Esophagus squamous epithelium (tissue), 5 donors: ENCODE measurements at places on chromosomes 2 and 18.

- no peak for DNase-seq
Measured at GRCh38 chr2:108423067-108423466, 25.9 kb upstream of the GCC2 start.

- DNase-seq, result no peak
Measured at GRCh38 chr2:173678186-173678585, 287.0 kb downstream of the SP3 start.

GRCh38 chr2:16900405-16901025 is 234.9 kb upstream of the CYRIA start:
- no peak for DNase-seq

DNA sequence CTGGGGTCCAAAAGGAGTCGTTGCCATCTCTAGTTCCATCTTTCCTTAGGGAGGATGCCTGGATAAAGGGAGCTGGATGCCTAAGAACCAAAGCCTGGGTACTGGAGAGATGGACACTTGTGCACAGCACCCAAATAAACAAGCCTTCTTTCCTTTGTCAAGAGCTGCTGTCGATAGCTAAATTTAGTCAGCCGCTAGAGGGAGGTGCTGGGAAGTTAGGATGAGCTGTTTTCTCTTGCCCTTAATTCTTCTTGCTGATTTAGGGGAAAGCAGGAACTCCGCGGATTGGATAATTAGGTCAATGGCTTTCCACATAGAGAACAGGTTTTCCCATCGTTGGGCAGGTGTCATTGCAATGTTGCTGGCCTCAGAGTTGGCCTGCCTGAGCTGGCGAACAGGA is 30.9 kb upstream of the SERPINB12 start:
- DNase-seq, result no peak

- DNase-seq, result no peak
Measured at GRCh38 chr18:45487581-45487980, 127.7 kb upstream of the SLC14A2 start.

- DNase-seq, result no peak
Measured at GRCh38 chr2:220669324-220669723, 902.8 kb downstream of the EPHA4 start.

- no peak for DNase-seq
Measured at GRCh38 chr2:137262594-137262993, 497.2 kb downstream of the THSD7B start.

DNA sequence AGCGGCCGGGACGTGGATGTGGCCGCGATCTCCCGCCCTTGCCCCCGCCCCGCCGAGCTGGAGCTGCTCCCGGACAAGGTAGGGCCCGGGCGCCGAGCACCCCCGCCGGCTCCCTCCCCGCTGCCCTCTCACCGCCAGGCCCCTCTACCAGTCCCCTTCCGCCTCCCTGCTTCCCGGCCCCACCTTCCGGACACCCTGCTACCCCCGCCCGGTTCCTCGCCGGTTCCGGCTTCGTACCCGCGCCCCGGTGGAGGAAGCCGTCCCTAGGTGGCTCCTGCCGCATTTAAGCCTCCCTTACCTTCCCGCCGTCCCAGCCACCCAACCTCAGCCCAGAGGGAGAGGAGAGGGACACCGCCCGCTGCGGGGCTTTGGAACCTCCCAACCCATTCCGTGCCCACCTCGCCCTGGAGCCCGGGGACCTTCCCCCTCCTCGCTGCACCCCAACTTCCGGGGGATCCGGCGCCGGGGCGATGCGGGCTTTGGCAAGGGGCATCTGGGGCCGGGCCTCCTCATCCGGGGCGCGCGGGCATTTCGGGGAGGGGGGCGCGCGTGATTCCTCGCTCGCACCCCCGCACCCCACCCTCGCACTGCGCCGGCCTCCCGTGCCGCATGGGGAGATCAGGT is 475 bp downstream of the B3GNT2 start:
- no peak for DNase-seq

DNA sequence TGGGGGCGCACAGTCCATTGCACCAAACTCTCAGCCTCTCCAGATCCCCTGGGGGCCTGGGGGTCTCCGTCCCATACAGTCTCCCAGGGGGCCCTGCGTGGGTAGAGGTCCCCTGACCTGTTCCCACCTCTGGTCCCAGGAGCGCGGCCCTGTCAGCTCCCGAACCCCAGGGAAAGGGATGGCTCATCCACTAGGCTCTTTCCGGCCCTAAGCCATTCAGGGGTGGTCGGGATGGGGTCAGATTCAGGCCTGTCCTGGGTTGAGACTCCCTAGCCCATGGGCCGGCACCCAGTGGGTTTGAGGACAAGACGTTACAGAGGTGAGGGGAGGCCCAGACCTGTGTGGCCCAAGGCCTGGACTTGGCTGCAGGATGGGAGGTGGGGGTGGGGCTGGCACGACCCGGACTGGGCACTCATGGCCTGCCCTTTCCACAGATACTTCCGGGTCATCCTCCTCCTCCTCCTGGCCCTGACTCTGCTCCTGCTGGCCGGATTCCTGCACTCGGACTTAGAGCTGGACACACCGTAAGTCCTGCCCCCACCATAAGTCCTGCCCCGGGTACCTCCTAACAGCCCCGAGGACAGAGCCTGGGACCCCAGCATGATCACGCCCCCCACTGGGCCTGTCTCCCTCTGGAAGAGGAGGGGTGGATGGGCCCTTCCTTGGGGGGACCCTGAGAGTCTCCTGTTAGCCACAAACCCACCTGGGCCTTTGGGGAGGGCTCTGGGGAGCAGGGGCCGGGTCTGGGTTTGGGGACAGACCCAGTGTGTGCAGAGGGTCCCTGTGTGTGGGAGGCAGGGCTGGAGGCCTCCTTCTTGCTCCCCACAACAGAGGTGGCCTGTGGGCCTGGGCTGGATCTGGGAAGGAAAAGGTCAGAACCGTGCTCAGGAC is 10.1 kb upstream of the NEU4 start:
- DNase-seq, result no peak

GRCh38 chr2:204487447-204488229 is 57.6 kb upstream of the PARD3B start:
- no peak for DNase-seq

DNA sequence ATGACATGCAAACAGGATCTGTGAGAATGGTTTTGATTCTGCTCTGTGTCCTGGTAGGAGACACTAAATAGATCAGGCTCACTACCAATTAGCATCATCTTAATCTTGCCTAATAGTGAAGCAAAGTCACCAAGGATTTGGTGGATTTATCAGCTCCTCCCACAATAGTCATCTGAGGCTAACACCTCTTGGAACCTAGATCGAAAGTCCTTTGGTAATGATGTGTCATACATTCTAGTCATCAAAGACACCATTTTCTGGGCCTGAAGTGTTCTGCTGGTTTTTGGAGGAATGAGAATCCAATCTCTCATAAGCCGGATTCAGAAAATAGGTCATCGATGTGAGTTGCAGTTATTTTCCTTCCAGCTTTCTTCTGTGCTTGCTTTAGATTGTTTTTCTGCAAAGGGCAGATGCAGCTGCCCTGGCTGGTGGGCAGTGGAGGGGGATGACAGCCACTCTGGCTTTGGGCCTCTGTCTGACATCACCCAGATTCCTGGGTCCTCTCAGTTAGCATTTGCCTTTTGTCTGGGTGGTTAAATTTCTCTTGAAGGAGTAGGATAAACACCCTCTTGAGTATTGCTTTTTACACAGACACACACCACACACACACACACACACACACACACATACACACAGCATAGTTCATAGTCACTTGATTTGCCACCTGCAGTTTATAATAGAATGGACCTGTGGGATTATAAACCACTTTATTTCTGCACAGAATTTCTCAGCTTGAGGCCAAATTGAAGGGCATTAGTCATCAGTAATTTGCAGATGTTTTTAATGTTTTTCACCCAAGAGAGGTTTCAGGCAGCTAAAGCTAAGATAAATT is at the start of gene MYO3B:
Gene MYO3B, plus strand, starts transcription at position 198 of the 832 bp plus-strand sequence. Its CDS starts 141 bp downstream, at position 339.
- no peak for DNase-seq

- no peak for DNase-seq
Measured at GRCh38 chr2:218536804-218537494, 31.2 kb downstream of the USP37 start.

DNA sequence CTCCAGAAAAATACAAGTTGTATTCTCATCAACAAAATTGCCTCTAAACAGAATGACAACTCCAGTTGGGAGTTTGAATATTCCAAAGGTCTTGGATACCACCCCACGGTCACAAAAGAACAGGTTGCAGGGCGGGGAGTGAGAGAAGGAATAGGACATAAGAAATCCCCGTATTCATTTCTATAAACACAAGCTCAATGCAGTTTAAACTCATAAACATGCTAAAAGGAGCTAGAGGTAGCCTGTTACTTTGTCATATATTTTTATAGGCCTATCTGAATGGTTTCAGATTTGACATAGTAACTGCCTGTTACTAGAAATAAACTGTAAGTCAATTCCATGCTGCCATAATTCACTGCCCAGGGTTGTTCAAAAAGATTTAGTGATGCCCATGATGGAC is 567.5 kb downstream of the BCL11A start:
- no peak for DNase-seq

DNA sequence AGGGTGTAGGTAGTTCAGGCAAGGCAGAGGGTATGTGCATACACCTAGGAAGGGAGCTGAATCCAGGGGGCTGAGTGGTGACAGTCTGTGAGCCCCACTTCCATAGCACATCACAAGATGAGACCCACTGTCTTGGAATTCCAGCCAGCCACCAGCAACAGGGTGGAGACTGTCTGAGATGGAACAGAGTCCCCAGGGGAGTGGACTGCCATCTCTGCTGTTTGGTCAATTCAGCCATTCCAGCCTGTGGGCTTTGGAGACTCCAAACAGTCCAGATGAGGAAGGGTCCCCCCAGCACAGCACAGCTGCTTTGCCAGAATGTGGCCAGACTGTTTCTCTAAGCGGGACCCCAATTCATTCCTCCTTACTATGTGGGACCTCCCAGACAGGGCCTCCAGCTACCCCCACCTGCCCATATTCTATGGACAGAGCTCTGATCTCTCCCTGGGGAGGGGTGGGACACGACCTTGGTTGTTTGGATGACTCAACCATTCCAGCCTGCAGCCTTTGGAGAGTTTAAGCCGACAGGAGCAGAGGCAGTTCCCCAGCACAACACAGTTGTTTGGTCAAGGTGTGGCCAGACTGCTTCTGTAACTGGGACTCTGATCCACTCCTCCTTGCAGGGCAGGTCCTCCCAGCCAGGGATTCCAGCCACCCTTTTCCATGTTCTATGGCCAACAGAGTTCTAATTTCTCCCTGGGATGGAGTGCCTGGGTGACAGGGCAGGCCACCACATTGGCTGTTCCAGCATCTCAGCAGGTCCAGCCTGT is 178.0 kb downstream of the RND3 start:
- DNase-seq, result no peak

DNA sequence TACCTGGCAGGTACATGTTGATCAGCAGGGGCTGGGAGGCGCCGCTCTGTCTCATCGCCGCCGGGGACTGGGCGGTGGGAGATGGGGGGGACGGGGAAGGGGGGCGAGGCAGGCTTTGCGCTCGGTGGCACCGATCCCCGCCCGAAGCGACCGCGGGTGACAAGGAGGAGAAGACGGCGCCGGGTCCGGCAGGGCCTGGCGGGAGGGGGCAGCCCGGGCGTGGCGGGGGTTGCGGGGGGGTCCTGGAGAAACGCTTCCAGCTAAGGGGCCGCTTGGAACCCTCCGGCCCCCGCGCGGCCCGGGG is at the start of gene FEV:
Gene FEV, minus strand, starts transcription at position 164 of the 304 bp plus-strand sequence. Its CDS starts 109 bp downstream, at position 55.
- DNase-seq, result no peak

DNA sequence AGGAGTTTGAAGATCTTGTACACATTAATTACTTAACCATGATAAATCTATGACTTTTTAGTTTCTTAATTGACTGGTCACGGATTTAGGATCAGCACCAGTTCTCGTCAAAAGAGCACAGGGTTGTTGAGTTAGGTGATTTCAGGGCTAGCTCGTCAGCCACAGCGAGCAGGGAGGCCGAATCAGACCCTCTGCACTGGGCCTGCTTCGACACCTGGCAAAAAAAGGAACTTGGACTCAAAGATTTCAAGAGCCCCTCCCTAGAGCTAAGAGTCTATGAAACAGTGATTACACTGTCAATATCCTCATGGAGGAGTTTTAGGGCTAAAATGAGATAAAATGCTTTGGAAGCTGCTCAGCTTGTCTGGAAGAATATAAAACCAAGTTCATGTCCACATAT is 4.6 kb upstream of the SERTAD2 start:
- DNase-seq, result no peak

DNA sequence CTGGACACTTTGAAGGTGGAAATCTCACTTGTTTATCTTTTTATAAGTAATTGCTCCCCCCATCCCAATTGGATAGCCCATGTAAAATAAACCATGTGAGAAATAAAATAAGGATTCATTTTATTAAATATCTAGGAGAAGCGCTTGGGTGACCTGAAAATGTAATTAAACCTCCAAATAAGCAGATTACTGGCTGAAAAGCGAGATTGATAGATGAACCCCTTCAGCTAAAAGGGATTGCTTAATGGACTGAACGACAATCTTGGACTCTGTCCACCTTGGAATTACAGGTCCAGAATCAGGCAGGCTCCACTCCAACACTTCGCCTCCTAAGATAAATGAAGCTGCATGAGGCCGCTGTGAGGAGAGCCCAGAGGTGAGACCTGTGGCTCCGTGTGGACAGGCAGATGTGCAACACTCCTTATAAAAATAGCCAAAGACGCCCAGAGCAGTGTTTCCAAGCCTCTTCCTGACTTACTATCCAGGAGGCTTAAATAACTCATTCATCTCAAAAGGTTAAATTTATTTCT is 441.5 kb downstream of the MTX2 start:
- DNase-seq, result no peak

- no peak for DNase-seq
Measured at GRCh38 chr2:216752855-216753505, 57.6 kb upstream of the IGFBP5 start.

DNA sequence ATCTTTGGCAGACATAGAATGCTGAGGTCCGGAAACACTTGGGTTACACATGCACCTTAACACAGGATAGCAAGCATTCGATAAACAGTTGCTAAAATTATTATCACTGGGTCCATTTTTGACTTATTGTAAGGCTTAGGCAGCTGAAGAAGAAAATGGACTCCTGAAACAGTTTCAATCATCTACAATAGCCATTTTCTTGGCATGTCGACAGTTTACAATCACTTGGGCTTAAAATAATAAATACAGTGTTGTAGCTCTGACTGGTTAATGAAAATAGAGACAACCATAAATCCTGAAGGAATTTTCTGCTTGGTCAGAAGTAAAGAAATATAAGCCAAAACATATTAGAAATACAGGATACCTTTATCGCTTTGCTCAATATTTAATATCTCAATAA is 169.2 kb downstream of the XIRP2 start:
- DNase-seq, result no peak

- DNase-seq, result no peak
Measured at GRCh38 chr2:189238903-189239302, 59.3 kb upstream of the COL5A2 start.

- no peak for DNase-seq
Measured at GRCh38 chr2:113407446-113408099, 29.9 kb upstream of the ZNG1B start.
